Activated naive CD4-positive, alpha-beta T cell treated with anti-CD3 and anti-CD28 coated beads, Interleukin-2, amount 10 ng/mL, durations not matched to agents 7 days and 5 days (primary cell): ENCODE measurements at places on chromosomes 11 and 22.

- peak; percentile 75 for DNase-seq
Measured at GRCh38 chr22:37428649-37429586, 1.6 kb upstream of the ELFN2 start.

DNA sequence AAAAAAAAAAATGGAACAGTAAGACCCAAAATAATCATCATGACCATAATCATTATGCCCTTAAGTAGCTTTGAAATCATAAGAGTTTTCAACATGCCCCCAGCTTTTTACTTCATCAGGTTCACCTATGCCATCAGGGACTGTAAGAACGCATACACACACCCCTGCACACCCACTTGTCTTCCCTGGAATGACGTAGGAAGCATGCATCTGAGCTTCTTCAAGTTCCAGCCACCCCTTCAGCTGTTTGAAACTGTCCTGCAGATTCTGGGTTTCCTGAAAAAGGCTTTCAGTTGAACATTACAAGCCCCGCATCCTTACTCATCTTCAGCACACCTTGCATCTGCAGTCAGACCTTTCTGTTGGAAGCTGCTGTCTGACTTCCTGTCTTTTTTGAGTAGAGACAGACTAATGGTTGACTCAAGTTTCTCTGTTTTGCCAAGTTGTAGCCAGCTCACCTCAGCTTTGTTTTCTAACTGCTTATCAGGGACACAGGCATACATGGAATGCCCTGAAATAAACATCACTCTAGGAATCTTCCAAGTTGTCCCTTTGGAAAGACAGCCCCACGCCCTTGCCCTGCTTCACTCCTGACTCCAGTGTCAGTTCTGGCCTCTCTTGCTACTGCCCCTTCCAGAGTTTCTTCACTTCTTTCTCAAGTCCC lies 37.0 kb downstream of the ARHGAP1 start:
- DNase-seq, result no peak

DNA sequence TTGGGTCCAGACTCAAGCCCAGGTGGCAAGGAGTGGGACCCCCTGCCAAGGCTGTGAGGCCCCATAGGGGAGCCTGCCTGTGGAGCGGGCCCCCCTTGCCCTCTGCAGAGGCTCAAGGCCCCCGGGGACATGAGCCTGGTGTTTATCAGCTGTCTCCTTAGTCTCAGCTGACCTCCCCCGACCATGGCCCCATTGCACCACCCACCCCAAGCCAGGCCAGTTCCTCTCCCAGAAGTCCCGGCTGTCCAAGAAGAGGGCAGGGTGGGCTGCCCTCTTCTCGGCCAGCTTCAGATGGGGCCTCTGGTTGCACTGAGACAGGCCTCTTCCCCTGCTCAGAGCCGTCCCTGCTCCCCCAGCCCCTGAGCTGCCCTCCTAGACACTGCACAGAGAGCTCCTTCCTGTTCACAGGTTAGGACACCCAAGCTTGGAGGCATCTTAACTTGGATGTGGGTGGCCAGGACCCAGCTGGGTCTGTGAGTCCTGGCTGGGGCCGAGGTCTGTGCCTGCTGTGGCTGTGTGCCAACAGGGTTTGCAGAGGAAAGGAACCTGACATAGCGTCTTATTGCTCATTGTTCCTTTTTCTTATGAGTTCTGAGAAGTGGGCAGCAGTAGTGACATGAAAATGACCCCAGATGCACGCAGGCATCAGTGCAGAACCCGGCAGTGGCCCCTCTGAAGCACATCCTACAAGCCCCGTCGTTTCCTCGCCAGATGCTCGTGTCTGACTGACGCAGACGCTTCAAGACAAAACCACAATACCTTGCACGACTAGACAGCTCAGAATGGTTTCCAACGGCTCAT lies 5.4 kb downstream of the TRABD start:
- DNase-seq, result peak; percentile 85

- no peak for DNase-seq
Measured at GRCh38 chr11:128086794-128087193, 500.6 kb downstream of the ETS1 start.

- DNase-seq, result peak; percentile 73
Measured at GRCh38 chr22:30940685-30941362, 27.8 kb downstream of the MORC2 start.

GRCh38 chr22:50469377-50470305 lies 5.2 kb downstream of the SBF1 start:
- DNase-seq, result peak; percentile 99

DNA sequence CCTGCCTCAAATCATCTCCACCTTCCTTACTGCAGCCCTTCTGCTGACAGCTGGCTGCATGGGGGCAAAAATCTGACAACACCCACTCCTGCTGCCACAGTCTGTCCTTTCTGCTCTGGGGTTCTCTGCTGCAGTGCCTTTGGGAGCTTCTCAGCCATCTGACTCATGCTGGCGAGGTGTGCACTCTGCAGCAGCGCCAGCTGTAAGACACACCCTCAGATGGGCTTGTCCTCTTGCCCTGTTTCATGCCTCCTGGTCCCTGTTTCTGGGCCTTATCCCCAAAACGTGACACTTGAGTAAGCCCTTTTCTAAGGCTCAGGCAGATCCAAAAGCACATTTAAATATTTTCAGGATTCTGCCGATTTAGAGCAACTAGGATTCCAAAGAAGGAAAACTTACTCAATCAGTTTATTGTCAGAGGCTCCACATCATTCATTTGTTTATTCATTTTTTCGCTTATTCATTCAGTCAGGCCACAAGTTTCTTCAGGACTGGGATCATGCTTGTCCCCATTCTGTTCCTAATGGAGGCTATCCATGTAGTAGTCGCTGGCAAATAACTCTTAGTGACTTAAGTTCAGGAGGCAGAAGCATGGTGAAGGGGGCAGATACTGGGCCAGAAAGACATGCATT lies 60.2 kb downstream of the SMIM38 start:
- DNase-seq, result no peak

GRCh38 chr11:16825101-16825500 lies 86.7 kb downstream of the C11orf58 start:
- no peak for DNase-seq

- no peak for DNase-seq
Measured at GRCh38 chr11:90344546-90344945, 121.7 kb upstream of the CHORDC1 start.

- no peak for DNase-seq
Measured at GRCh38 chr22:39150848-39151215, 1.6 kb downstream of the CBX7 start.

GRCh38 chr11:63907808-63908530 lies 9.0 kb downstream of the RCOR2 start:
- no peak for DNase-seq

DNA sequence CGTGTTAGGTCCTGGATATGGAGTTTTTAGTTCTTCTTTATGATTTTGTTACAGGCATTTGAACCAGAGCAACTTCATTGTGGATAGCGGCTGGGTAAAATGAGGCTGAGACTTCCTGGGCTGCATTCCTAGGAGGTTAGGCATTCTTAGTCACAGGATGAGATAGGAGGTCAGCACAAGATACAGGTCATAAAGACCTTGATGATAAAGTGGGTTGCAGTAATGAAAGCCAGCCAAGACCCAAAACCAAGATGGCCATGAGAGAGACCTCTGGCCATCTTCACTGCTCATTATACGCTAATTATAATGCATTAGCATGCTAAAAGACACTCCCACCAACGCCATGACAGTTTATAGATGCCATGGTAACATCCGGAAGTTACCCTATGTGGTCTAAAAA lies 23.4 kb upstream of the CLMP start:
- DNase-seq, result no peak

GRCh38 chr11:35619116-35619854 lies 1.0 kb downstream of the FJX1 start:
- DNase-seq, result peak; percentile 28

GRCh38 chr11:45158891-45159605 lies 12.6 kb downstream of the PRDM11 start:
- peak; percentile 5 for DNase-seq

DNA sequence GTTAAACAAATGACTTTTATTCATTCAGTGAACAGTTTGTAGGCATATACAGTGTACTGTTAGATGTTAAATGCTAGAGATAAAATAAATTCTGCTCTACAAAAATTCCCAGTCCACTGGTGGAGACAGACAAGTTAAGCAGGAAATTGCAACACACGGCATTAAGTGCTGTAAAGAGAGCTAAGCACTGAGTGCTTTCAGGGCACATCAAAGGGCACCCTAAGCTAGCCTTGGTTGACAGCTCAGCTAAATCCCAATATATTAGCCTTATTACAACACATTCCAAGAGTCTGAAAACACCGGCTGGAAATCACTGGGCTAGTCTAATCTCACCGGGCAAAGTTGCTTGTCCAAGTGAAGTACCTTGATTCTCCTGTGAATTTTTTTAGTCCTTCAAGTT lies 55.1 kb downstream of the NOX4 start:
- no peak for DNase-seq

GRCh38 chr11:105074166-105074530 lies 29.0 kb upstream of the CARD16 start:
- no peak for DNase-seq

DNA sequence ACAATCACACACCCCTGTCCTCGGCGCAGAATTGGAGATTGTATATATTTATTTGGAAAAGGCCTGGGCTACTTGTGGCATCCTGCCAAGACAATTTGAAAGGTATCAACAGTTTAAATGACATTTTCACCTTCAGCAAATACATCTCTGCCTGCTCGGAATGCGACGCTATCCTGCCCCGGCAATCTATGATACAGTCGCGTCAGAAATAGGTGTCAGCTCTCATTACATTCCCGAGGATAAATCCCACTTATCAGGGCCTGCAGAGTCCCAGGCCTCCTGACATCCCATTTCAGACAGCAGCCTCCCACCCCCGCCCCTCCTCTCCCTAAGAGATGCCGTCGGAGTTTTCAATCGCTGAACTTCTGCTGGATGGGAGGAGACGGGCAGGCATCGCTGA lies 114.7 kb downstream of the BRD1 start:
- no peak for DNase-seq

DNA sequence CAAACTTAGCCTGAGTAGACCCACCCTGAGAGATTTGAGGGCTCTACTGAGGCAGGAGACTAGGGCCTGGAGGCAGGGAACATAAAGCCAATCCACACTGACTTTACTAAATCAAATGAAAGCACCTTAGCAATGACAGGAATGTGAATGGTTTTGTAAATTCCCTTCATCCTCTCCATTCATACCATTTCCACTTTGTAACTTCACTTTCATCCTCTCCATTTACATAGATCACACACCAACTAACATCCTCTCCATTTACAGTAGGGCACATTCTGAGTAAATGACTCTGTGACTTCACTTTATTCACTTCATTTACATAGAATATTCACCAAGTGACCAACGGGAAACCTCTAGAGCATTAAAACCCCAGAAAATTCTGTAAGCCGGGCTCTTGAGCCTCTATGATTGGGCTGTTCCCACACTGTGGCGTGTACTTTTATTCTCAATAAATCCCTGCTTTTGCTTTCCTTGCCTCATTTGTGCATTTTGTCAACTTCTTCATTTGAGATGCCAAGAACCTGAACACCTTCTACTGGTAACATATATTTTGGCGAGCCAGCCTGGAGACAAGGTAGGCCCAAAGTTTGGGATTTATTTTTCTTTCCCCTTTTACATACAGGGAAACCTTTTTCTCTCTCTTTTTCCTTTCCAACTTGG lies 82.9 kb downstream of the PIWIL4 start:
- DNase-seq, result no peak

DNA sequence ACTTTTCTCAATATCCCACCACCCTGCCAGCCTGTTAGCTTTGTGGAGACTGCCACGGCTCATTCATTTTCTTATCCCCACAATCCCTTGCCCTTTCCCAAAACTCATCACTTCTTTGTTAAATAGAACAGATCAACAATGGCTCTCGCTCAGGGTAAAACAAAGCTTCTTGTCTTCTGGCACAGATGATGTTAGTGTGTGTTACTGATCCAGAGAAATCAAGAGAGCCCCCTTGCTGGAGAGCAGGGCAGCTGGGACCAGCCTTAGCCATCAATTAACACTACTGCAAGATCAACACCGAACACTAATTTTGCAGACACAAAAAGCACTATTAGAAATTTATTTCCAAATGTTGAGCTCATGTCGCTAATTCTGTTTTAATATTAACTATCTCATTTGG lies 420.9 kb downstream of the TENM4 start:
- DNase-seq, result no peak

GRCh38 chr11:83046621-83047172 lies 25.0 kb downstream of the RAB30 start:
- no peak for DNase-seq

DNA sequence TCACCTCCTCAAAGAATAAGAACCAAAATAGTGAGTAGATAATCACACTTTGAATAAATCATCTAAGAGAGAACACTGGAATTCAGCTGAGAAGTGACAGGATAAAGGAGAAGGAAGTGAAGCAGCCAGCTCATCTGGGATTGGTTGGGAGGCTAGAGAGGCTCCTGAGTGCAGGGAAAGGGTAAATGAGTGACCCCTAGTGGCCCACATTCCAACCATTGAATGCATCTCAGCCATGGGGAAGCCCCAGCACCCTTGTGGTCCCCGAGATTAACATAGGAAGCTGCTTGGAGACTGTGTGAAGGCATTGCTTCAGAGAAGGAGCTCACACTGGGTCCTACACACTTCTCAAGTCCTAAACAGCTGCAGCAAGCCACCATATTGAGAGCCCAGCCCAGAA lies 82.3 kb downstream of the JRKL start:
- DNase-seq, result no peak

DNA sequence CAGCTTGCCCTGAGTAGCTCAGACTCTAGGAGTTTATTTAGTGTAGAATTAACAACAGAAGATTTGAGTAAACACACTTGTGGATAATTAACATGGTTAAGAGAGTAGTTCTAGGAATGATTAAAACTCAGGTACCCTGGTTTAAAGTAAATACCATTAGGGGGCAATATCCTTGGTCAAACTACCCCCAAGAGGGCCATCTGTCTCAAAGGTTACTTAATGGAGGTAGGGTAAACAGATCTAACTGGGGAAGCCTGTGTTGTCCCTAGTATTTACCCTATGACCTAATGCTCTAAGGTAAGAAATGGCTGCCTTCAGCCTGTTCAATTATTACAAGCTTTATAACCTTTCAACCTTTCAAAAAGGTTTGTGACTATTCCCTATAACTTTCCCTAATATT lies 10.6 kb upstream of the GLYATL1 start:
- no peak for DNase-seq

DNA sequence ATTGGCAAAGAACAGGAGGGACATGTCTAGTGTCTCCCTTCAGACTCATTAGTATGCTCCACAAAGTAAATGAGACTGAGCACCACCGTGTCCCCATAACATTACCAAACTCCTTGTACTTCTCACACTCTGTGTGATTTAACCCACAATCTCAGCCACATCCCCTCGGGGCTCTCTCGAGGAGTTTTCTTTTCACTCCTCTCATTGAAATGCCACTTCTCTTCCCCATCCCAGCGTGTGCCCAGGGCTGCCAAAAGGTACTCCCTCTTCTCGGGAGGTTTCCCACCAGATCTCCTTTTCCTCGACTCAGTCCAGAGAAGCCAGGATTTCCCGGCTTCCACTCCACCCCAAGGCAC lies 1.1 kb downstream of the RBFOX2 start:
- no peak for DNase-seq
